ENCODE measurements at places on chromosomes 13 and 19.

DNA sequence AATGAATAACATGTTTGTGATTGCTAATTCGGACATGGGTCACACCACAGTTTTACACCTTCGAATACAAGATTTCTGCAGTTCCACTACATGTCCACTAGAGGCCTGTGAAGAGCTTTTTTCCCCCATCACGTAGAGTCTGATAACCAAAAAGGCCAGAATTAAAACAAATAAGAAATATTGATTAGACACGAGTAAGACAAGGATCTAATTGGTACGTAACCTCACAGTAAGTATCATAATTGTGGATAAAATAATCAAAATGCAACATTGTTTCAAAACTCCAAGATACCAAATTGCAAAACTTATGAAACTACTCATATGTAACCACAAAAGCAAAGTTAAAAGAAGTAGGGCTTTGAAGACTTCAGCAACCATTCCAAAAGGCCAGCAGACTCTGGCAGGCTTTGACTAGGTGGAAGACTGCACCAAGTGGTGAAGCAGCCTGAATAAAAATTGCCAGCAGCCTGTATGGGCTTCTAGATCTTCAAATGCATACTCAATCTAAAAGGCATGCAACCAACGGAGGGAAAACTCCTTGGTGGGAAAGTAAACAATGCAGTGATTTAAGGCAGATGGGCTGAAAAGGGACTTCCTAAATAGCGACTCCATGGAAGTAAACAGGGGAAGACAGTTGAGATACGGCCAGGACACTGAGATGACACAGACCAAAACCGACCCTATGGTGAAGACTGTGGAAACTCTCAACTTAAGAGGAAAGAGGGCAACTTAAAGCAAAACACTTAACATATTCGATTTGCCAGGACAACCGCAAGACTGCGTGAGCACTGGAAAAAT, 56.7 kb downstream of the STARD13 start:
- peak; percentile 32 for DNase-seq

DNA sequence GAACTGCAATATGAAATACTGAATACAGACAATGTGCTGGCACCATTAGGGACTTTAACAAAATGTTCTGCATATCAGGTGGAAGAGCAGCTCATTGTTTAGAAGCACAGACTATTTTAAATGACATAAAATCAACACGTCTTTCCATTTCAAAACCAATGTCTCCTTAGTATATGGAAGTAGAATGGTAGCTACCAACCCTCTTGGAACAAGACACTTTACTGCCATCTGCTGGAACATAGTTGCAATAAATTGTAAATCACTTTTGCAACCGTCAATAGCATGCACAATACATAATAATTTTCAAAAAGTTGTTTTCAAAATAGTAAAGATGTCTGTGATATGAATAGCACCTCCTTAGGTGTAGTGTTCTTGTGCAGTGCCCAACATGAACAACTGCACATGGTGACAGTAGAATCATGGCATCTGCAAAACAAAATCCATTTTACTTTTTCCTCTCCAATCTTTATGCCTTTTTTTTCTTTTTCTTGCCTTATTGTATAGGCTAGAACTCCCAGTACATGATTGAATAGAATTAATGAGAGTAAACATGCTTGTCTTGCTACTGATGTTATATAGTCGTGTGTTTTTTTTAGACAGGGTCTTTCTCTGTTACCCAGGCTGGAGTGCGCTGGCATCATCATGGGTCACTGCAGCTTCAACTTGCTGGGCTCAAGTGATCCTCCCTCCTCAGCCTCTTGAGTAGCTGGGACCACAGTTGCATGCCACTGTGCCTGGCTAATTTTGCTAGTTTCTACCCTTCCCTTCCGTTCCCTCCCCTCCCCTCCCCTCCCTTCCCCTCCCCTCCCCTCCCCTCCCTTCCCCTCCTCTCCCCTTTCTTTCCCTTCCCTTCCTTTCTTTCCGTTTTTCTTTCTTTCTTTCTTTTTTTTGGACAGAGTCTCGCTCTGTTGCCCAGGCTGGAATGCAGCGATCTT, 7.8 kb upstream of the LYPD5 start:
- DNase-seq = peak; percentile 41

DNA sequence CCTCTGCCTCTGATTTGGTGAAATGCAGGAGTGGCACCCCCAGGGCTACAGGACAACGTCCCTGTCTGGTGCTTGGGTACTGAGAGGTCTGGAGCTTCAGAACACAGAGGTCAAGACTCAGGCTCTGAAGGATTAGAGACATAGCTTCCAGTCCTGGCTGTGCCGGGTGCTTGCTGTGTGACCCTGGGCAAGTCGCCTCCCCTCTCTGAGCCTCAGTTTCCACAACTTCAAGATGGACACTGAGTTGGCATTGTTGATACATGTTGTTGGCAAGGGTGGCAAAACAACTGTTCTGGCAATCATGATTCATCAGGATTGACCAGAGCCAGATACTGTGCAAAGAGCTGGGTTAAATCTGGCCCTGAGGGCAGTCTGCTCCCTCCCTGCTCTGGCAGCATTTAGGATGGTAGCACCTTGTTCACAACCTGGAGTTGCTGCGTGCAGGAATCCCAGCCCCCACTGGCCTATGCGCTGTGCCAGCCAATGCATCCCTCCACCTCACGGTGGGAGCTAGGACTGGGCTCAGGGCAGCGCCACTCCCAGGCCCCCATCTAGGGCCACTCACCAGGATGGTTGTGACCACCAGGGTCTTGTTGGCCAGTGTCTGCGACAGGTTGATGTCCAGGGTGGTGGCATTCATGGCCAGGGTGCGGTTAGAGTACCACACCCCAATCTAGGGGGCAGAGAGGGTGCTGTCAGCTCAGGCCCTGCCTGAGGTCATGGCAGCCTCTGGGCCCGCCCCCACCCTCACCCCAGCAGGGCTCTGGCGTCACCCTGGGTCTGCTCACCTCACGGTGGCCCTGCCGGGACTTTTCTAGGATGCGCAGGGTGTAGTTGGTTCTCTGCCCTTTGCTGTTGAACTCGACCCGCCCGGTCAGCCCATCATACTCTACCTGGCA, 16.7 kb downstream of the GRIK5 start:
- DNase-seq = no peak

DNA sequence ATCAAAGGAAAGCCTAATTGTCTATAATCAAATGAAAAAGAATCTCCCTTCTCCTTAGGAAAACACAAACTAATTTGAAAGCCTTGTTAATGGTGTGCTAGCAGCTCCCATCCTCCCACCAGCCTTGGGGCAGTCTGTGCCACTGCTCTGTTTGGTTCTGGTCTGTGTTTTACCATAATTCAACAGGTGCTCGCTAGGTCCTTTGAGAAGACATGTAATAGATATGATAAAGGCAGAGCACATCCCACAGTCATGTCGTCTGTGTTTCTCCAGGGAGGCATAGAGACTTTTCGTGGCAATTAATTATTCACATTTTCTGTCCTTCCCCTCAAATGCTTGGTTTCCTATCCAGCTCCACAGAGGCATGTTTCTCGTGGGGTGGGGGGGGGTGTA, 23.8 kb downstream of the FAM124A start:
- DNase-seq = no peak

DNA sequence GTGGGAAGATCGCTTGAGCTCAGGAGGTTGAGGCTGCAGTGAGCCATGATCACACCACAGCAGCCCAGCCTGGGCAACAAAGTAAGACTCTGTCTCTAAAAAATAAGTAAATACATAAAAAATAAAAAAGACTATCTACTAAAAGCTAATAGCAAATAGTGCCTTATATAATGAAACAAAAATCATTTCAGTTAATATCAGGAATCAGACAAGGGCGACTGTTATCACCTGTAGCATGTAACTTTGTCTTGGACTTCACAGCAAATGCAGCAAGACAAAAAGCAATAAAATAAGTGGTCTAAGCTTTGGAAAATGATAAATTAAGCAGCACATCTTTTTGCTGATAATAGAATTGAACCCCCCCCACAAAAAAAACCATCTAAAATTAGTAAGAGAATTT, 21.2 kb upstream of the GPI start:
- DNase-seq = no peak

- no peak for DNase-seq
Observed at GRCh38 chr13:39536274-39536673, 66.7 kb downstream of the LHFPL6 start.

DNA sequence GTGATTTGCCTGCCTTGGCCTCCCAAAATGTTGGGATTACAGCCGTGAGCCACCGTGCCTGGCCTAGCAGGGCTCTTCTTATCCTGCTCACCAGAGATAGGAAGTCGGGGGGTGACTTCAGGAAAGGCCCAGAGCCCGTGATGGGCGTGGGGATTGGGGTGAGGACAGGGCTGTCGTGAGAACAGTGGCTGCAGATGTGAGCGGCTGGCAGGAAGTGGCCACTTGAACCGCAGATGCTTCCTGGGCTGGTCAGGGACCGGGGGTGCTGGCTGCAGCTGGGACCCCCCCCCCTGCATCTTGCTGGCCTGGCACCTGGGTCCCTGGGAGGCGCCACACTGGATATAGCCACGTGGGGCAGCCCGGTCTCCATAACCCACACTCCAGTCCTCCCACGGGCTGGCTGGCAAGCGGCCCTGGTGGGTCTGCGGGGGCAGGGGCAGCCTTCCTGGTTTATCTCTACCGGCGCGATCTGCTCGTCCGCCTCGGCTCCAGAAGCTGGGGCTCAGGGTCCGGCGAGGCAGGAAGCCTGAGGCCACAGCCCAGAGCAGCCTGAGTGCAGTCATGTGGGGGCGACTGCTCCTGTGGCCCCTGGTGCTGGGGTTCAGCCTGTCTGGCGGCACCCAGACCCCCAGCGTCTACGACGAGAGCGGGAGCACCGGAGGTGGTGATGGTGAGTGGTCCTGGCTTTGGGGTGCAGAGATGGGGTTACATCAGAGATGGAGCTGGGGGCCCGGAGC, at the start of gene F2RL3:
TSS of gene F2RL3 (plus strand) at position 371 of the 737 bp plus-strand sequence. CDS start at position 562, 191 bp downstream.
- DNase-seq = no peak

GRCh38 chr19:29683009-29683408, 17.7 kb downstream of the PLEKHF1 start:
- no peak for DNase-seq

GRCh38 chr13:39945226-39945625, 289.8 kb downstream of the COG6 start:
- no peak for DNase-seq

GRCh38 chr13:60328073-60328472, 68.9 kb upstream of the TDRD3 start:
- DNase-seq = no peak

GRCh38 chr19:5911366-5911765, 2.7 kb upstream of the CAPS start:
- DNase-seq = no peak

DNA sequence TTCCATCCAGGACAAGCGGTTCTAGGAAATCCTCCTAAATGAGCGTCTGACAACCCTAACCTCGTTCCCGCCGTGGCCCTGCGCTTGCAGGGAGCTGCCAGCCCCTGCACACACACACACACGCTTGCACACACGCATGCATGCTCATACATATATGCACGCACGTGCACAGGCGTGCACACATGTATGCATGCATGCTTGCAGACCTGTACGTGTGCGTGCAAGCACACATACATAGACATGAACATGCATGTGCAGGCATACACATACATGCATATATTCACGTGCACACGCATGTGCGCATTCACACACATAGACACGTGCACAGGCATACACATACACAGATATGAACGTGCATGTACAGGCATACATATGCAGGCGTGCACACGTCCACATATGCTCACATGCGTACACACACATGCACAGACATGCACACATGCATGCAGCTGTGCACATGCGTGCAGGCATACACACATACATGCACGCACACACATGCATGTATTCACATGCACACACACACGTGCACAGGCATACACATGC, 35.6 kb downstream of the SMIM24 start:
- no peak for DNase-seq

DNA sequence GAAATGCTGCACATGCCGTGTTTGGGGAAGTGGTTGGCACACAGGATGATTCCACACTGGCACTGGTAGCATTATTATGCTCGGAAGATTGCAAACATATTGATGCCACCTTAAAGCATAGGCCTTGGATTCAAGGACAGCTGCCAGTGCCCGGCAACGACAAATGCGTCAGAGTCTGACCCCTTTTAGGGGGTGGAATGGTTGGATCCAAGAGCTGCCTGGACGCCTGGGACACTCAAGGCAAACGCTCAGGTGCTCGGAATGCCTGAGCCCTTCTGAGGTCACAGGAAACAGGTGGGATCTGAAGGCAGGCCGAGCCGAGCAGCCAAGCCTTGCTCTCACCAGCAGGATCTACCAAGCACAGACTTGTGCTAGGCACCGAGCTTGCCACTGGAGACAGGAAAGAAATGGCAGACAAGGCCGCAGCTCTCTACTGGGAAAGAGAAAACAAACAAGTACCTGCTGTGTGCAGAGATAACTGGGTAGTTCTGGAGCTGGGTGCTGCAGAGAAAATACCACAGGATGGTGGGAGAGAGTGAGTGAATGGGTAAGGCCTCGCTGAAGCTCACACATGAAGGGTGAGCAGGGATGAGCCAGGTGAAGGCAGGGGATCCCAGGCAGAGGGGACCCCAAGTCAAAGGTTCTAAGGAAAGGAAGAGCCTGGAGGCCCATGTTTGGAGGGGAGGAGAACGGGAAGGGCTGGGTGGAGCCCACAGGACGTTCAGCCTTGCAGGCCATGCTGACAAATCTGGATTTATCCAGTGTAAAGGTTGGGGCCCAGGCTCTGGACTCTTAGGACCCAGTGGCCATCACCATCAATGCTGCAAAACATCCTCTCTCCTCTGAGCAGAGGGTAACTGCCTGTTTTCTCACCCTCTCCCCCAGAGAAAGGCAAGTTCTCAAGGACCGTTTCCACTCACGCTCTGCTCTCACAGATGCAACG, 9.2 kb downstream of the RANBP3 start:
- DNase-seq = no peak

GRCh38 chr19:15976836-15977689, 28.3 kb downstream of the OR10H4 start:
- no peak for DNase-seq

DNA sequence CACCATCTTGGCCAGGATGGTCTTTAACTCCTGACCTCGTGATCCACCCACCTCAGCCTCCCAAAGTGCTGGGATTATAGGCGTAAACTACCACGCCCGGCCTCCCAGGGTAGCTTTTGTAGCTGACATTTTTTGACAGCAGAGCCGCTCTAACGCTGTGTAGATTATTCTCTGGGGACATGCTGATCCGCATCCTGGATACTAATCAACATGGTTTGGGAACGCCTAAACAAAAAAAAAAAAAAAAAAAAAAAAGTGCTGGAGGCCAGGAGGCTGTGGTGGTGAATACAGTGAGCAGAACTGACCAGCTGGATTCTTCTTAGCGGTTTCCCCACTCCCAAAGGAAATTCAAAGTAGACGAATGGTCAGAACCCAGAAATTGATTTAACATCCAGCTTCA, 5.1 kb downstream of the LONP1 start:
- no peak for DNase-seq

GRCh38 chr19:47445937-47446402, 25.7 kb downstream of the SLC8A2 start:
- DNase-seq = no peak

- no peak for DNase-seq
Observed at GRCh38 chr19:49182848-49183375, 25.3 kb downstream of the TRPM4 start.

GRCh38 chr13:30141775-30142485, 165.4 kb downstream of the KATNAL1 start:
- no peak for DNase-seq

GRCh38 chr13:41286370-41286769, 23.0 kb upstream of the MTRF1 start:
- DNase-seq = no peak
